ENCODE measurements at places on chromosomes 12 and 14.

GRCh38 chr14:99270458-99271220, 1.4 kb downstream of the BCL11B start:
- H3K27me3 ChIP-seq = peaks cover 9% of the 10 kb centered on the region
- H3K36me3 ChIP-seq = no peaks in the 10 kb centered on the region
- no peak for DNase-seq
- H3K4me1 ChIP-seq = no peaks in the 10 kb centered on the region

- DNase-seq = no peak
- no peaks in the 10 kb centered on the region for H3K27me3 ChIP-seq
- no peaks in the 10 kb centered on the region for H3K36me3 ChIP-seq
- H3K4me3 ChIP-seq = no peak overlapping the region
- no peaks in the 10 kb centered on the region for H3K4me1 ChIP-seq
Observed at GRCh38 chr12:44389896-44390295, 486.2 kb downstream of the NELL2 start.

- DNase-seq = no peak
- no peak overlapping the region for H3K27ac ChIP-seq
- no peaks in the 10 kb centered on the region for H3K36me3 ChIP-seq
- H3K4me1 ChIP-seq = no peaks in the 10 kb centered on the region
Observed at GRCh38 chr14:53180272-53181221, 27.4 kb upstream of the DDHD1 start.

DNA sequence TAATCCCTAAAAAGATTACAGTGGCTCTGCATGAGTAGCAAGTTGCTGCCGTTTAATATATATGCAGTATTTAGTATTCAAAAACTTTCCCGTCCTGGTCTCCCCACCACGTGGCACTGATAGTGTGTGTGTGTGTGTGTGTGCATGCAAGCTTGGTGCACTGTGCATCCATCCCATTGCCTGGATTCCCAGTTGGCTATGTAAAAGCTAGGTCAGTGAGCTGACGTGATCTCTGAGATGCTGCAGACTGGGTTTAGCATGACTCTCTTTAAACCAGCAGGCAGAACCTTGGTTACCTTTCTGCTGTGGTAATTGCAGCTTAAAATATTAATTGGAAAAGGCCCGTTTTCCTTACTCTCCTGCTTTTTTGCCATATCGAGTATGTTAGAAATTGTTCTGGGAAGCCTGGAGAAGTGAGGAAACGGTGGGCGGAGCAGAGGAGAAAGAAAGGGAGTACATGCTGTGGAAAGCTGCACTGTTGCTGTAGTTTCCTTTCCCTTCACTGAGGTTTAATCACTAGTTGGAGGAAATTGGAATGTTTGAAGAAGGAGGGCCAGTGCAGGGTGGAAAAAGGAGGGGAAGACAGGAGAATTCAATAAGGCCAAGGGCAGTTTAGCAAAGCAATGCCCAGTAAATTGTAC, 4.0 kb upstream of the CNTN1 start:
- H3K4me1 ChIP-seq = no peaks in the 10 kb centered on the region
- H3K27ac ChIP-seq = no peak overlapping the region
- no peak overlapping the region for H3K4me3 ChIP-seq
- H3K27me3 ChIP-seq = no peaks in the 10 kb centered on the region

DNA sequence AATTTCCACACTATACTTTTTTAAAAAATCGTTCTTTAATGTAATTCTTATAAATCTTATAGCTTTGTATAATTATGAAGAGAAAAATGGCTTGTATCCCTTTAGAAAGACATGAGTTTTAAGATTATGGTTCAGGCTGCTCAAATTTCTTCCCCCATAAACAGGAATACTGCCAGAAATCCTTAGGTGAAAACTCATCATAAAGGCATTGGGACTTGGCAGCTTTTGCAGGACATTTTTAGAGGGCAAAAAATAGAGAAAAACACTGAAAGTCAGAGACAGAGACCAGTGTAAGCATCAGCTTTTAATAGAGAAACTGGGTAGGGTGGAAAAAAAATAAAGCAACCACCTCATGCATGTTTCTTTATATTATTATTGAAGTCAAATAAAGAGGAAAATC, 29.1 kb downstream of the LRRK2 start:
- DNase-seq = no peak
- no peaks in the 10 kb centered on the region for H3K36me3 ChIP-seq
- H3K27me3 ChIP-seq = no peaks in the 10 kb centered on the region
- no peak overlapping the region for H3K4me3 ChIP-seq
- no peak overlapping the region for H3K27ac ChIP-seq

- no peaks in the 10 kb centered on the region for H3K27me3 ChIP-seq
- no peak for DNase-seq
- H3K27ac ChIP-seq = no peak overlapping the region
- H3K4me3 ChIP-seq = no peak overlapping the region
- no peaks in the 10 kb centered on the region for H3K36me3 ChIP-seq
Observed at GRCh38 chr14:97920201-97920600, 1123.0 kb downstream of the VRK1 start.

DNA sequence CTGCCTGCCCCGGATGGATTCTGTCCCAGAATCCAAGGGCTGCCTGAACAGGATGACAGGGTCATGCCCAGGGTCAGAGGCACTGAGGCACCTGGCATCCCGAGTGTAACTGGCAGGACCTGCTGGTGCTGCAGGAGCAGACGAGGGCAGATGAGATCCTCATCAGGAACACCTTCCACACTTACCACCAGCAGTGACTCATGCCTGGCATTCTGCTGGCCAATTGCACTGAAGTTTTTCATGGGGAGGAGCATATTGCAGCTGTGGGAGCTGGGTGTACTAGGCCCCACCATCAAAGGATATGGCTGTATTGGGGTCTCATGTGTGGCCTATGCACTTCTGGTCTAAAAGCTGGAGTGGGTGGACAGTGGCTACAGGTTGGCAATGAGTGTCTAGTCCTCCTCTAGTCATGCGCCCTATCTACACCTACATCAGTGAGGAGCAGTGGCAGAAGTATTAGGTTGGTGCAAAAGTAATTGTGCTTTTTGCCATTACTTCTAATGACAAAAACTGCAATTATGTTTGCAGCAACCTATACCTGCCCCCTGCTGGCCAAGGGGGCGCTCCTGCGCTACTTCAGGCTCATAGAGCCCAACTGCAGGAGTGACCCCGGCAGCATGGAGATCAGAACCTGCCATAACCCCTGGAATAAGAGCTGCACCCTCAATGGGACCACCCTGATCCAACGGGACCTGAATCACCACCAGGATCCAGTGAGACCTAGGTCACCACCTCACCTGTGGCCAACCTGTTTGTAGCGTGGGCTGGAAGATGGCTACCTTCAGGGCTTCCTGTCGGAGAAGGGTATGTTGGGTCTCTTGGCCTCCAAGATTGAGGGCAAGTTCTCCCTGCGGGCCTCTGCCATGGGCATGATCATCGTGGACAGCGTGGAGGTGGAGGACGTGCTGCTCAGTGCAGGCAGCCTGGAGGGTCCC, 8.0 kb upstream of the C12orf42 start:
- no peak overlapping the region for H3K4me3 ChIP-seq
- H3K27me3 ChIP-seq = no peaks in the 10 kb centered on the region
- H3K36me3 ChIP-seq = no peaks in the 10 kb centered on the region
- peak; percentile 76 for DNase-seq
- no peaks in the 10 kb centered on the region for H3K4me1 ChIP-seq
- no peak overlapping the region for H3K27ac ChIP-seq

- H3K4me1 ChIP-seq = no peaks in the 10 kb centered on the region
- H3K27ac ChIP-seq = no peak overlapping the region
- H3K4me3 ChIP-seq = no peak overlapping the region
- no peaks in the 10 kb centered on the region for H3K27me3 ChIP-seq
- DNase-seq = no peak
Observed at GRCh38 chr12:49357103-49357678, 10.1 kb upstream of the SPATS2 start.

GRCh38 chr12:115473257-115473956, 789.4 kb upstream of the TBX3 start:
- no peaks in the 10 kb centered on the region for H3K4me1 ChIP-seq
- H3K36me3 ChIP-seq = no peaks in the 10 kb centered on the region
- H3K27ac ChIP-seq = peak overlapping the region; percentile 82
- no peak overlapping the region for H3K4me3 ChIP-seq
- H3K27me3 ChIP-seq = no peaks in the 10 kb centered on the region

DNA sequence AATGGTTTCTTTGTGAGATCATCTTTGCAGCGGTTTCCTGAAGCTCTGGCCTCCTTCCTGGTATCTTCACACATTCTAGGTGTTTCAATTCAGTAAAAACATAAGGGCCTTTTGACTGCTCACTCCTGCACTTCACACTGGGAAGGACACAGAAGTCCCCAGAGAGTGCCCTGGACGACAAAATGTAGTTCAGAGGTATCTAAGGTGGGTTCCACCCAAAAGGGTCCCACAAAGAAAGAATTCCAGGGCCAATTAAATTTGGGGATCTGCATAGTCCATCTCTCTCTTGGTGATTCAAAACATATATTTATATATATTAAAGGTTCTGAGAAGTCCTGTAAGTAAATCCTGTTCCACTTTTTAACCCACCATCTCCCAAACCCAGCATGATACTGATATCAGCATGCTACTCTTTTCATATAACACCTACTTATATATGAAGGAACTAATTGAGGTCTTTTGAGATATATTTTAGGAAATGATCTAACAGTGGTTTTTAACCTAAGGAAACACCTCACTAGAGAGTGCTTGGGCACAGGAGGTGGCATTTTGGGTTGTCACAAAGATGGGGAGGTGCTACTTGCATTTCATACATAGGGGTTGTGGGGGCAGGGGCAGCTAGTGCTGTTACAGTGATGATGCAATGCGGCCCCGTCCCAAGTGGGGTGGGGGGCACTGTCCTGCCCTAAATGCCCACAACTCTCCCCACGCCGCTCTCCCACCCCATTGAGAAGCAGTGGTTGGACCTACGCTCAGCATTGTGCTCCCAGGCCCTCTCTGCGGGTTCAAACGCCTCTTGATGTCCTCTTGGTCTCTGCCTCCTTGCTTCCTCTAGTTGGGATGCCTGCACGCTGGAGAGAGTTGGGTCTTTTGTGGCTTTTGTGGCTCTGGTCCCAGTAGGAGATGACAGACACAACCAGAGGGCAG, 109.4 kb downstream of the ARF6 start:
- peak overlapping the region; percentile 95 for H3K27ac ChIP-seq
- H3K4me1 ChIP-seq = peaks cover 28% of the 10 kb centered on the region
- H3K27me3 ChIP-seq = no peaks in the 10 kb centered on the region
- peak overlapping the region; percentile 62 for H3K4me3 ChIP-seq

GRCh38 chr14:60085085-60085484, 6.6 kb upstream of the PCNX4 start:
- DNase-seq = no peak
- no peaks in the 10 kb centered on the region for H3K27me3 ChIP-seq
- no peaks in the 10 kb centered on the region for H3K4me1 ChIP-seq
- no peaks in the 10 kb centered on the region for H3K36me3 ChIP-seq

DNA sequence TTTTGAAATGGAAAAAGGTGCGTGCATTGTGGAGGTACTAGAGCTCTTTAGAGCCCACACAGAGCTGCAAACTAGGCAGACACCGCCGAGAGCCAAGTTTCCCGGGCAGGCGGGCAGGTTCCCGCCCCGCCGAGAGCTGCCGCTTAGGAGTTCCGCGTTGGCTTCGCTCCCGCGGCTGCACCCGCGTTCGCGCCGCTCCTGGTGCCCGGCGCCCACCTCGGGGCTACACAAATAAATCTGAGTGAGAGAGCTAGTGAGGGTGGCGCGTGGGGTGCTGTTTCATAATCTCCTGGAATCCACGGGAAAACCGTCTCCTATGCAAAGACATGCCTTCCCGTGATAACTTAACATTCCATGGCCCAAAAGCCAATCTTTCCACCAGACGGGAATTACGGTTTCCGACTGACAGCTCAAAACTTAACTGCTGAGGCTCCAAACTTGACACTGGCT, 645 bp downstream of the KITLG start:
- peak; percentile 72 for DNase-seq
- no peaks in the 10 kb centered on the region for H3K4me1 ChIP-seq
- peak overlapping the region; percentile 66 for H3K27ac ChIP-seq
- H3K27me3 ChIP-seq = no peaks in the 10 kb centered on the region
- H3K4me3 ChIP-seq = peak overlapping the region; percentile 34

- H3K27ac ChIP-seq = no peak overlapping the region
- DNase-seq = no peak
- H3K27me3 ChIP-seq = no peaks in the 10 kb centered on the region
- no peak overlapping the region for H3K4me3 ChIP-seq
Observed at GRCh38 chr14:96816281-96816680, 19.1 kb downstream of the VRK1 start.

- no peak for DNase-seq
- H3K27ac ChIP-seq = no peak overlapping the region
- no peaks in the 10 kb centered on the region for H3K27me3 ChIP-seq
- H3K4me1 ChIP-seq = peaks cover 11% of the 10 kb centered on the region
- H3K4me3 ChIP-seq = no peak overlapping the region
Observed at GRCh38 chr12:26152507-26153102, 27.8 kb upstream of the BHLHE41 start.
